AG04450 (cell line): ENCODE measurements at places on chromosomes 4 and X. TPM values are rescaled to one million over a fixed set of nuclear protein-coding genes. Genes with fewer than 3 reads are reported as not detected.

DNA sequence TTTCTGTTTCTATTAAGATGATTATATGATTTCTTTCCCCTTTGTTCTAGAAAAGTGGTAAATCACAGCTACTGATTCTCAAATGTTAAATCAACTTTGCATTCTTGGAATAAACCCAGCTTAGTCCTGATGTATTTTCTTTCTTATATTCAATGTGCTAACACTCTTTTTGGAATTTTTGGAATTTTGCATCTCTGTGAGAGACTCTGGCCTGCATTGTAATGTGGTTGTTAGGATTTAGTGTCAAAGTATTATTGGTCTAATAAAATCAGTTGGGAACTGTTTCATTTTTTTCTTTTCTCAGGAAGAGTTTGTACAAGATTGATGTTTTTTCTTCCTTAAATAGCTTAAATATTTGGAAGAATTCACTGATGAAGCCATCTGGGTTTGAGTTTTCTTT lies 109.6 kb downstream of the KIT start:
- DNase-seq: no peak

DNA sequence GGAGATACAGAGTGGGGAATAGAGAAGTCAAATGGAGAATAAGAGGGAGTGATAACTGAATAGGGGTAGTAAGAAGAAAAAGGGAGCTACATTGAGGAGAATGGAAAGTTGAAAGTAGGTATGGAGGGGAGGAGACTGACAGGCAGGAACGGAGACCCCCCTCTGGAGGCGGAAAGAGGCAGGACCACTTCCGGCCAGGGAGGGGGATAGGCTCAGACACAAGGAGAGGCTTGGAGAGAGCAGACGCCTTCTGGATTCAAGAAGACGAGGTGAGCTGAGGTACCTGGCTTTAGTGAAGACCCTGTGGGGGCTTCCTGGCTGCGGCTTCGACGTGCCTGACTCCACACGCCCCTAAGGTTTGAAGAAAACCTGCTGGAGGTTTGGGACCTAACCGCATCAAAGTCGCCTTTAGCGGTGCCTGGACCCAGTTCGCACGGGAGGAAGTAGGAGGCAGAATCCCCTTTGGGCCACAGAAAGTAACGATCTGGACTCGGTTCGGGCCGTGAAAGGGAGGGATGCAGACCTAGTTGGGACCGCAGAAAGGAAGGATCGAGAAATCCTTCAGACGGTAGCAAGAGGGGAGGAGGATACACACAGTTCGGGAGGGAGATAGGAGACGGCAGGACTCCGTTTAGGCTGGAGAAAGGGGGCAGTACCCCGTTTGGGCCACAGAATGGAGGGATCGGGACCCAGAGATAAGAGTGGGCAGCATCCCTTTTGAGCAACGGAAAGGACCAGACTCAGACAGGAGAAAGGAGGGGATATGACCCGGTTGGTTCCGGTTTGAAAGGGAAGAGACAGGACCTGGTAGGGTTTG lies at the start of gene TRO:
Gene TRO, plus strand, starts transcription at position 215 of the 817 bp plus-strand sequence. CDS start 1,423 bp downstream, outside the sequence.
- DNase-seq: no peak

DNA sequence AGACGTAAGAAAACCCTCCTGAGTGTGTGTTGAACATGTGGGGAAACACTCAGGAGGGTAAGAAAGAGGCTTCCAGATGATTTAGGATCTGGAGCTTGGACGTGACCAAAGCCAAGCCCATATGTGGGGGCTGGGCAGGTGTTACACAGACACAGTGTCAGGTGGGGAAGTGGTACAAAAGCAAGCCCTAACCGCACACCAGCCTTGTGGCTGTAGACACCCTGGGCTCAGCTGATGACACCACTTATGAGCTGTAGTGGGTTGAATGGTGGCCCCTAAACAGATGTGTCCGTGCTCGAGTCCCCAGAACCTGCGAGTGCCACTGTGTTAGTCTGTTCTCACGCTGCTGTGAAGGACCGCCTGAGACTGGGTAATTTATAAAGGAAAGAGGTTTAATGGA lies 25.0 kb upstream of the NSG1 start:
- DNase-seq: no peak

Gene SSX1
- polyA plus RNA-seq: not detected in 2 replicates
